ENCODE measurements at places on chromosomes 6 and 20.

- no peak for DNase-seq
Measured at GRCh38 chr6:152146385-152146784, 338.9 kb downstream of the ESR1 start.

GRCh38 chr20:21180248-21180647, 54.4 kb downstream of the KIZ start:
- no peak for DNase-seq

DNA sequence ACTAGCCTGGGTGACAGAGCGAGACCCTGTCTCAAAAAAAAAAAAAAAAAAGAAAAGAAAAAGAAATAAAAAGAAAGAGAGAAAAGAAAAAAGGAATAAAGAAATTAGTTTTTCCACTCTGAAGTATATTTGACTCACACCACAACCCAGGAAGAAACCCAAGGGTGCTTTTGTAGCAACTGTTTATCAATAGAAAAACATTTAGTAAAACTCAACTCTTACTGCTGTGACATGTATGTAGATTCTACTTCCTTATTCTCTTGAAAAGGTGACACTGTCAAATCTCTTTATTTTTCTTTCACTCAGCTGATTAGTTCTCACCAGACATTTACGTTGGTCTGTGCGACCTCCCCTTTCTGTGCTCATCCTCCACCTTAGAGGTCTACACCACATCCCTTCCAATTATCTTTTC, 99.9 kb upstream of the SHLD1 start:
- no peak for DNase-seq

GRCh38 chr6:68740828-68741500, 105.9 kb downstream of the ADGRB3 start:
- DNase-seq: no peak

GRCh38 chr20:53692465-53693067, 98.9 kb upstream of the ZNF217 start:
- DNase-seq: no peak

GRCh38 chr20:33753143-33753542, 21.3 kb downstream of the ZNF341 start:
- no peak for DNase-seq

DNA sequence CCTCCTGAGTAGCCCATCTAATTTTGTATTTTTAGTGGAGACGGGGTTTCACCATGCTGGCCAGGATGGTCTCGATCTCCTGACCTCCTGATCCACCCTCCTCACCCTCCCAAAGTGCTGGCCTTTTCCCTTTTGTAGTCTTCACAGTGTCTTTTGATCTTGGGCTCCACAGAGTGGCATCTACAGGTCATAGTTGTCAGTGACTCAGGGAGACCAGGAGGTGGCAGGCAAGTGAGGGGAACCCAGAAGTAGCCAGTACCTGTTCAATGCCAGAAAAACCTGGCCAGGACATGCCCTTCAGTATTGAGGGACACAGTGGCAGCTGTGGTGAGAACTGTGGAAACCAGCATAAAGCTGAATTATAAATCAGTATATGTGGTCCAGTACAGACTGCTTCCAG, 19.6 kb downstream of the RPP21 start:
- DNase-seq: no peak
